Amygdala (tissue), 56 donors: ENCODE measurements at places on chromosomes 13 and 19.

GRCh38 chr13:43388282-43389034 lies 365.1 kb downstream of the DNAJC15 start:
- DNase-seq: no peak

GRCh38 chr19:51020988-51021651 lies 1.6 kb upstream of the KLK10 start:
- no peak for DNase-seq

GRCh38 chr13:110125613-110126272 lies 181.2 kb downstream of the COL4A1 start:
- no peak for DNase-seq

- DNase-seq: no peak
Observed at GRCh38 chr13:51707461-51707860, 96.5 kb downstream of the DHRS12 start.

- DNase-seq: no peak
Observed at GRCh38 chr19:28989739-28990138, 223.2 kb downstream of the UQCRFS1 start.

DNA sequence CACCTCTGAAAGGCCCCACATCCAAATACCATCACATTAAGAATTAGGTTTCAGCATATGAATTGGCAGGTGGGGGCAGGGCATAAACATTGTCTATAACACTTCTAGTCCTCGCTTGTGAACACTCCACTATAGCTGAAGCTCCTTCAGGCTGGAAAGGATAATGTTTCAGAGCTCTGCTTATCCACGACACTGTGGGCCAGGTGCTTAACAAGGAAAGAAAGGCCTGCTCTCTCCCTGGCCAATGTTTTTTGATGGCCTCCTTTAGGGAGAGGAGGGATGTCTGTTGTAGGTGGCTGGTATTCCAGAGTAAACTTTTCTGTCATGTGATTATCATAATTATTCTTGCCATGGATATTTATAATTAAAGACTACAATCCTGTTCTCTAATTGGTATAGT lies 86.4 kb downstream of the CCNA1 start:
- DNase-seq: no peak

DNA sequence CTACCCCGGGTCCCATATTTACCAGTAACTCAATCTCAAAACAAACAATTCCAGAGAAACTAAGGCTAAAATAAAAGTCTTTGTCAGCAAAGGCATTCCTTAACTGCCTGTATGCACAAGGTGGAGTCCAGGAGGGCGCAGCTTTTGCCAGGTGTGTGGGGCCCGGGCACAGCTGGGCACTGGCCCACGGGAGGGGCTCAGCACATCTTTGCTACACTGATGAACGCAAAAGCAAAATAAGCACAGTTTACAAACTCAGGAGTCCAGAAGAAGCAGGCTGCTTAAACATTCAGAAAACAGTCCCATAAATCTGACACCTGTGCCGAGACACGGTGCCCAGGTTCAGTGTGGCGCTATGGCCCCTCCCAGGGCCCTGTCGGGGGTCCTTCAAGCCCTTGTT lies 70.8 kb downstream of the SLC7A1 start:
- DNase-seq: no peak

DNA sequence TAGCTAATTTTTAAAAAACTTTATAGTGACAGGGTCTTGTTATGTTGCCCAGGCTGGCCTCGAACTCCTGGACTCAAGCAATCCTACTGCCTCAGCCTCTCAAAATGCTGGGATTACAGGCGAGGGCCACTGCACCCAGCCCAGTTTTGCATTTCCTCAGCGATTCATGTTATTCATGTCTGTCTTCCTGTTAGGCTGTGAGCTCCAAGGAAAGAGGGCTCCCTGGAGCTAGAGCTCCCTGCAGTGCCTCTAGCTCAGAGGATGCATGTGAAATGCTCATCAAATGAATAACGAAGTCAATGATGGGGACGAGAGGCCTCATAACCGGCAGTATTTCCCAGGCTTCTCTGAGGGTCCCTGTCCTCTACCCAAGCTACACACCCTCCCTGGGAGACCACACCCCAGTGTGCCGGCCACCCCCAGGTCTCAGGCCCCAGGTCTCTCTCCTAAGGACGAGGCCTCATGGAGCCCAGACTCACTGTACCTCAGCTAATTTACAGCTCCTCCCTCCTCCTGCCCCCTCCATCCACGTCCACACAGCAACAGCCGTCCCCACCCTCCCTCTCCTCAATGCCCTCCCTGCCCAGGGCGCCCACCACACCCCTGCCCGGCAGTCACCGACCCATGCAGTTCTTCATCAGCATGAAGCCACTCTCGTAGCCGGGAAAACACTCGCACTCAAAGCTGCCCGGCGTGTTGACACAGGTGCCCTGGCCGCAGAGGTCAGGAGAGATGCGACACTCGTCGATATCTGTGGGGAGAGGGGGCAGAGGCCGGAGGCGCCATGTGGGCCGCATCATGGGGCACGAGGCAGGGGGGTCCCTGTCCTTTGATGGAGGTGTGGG lies 28.5 kb downstream of the FBN3 start:
- no peak for DNase-seq

- DNase-seq: no peak
Observed at GRCh38 chr13:33940898-33941297, 122.9 kb downstream of the RFC3 start.

DNA sequence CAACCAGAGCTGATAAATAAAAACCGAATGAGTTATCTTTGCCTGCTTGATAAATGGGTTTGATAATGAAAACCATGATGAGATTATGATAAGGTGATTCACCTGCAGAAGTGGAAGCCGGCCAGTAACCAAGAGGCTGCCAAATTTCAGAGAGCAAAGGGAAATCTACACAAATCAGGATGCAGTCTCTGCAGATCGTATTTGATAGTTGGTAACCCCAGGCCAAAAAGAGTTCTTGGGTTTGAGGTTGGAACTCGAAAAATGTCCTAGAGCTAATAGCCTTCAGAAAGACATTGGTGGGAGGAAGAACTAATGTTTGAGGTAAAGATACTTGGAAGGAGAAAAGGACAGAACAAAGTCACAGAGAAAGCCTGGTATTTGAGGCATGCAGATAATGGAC lies 9.6 kb upstream of the LATS2 start:
- DNase-seq: no peak

- no peak for DNase-seq
Observed at GRCh38 chr13:103066079-103066780, at the start of gene SLC10A2. TSS of gene SLC10A2 (minus strand) at chr13:103066417. CDS start at chr13:103066249, 168 bp downstream.

DNA sequence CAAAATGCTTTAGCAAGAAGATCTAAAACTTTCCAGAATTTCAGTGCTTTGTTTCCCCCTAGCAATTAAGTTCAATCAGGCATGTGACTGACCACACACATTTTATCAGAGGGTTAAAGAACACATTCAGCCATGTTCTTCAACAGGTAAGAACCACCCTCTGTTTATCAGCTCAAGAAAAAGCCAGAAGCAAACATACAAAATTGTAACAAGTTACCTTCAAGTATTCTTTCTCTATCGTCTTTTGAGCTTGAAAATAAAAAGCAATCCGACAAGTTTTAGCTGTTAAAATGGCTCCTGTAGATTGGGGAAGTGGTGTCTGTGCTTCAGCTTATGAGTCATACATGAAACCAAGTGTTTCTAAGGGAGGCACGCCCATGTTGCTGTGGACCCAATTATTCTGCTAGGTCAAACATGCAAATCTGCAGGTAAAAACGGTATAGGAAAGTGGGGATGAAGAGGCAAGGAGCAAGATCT lies at the start of gene ELF1:
ELF1 (minus strand) TSS at position 306 of the 477 bp plus-strand sequence. CDS start 37,262 bp downstream, outside the sequence.
- no peak for DNase-seq

- no peak for DNase-seq
Observed at GRCh38 chr13:106541826-106542225, 6.4 kb upstream of the EFNB2 start.

DNA sequence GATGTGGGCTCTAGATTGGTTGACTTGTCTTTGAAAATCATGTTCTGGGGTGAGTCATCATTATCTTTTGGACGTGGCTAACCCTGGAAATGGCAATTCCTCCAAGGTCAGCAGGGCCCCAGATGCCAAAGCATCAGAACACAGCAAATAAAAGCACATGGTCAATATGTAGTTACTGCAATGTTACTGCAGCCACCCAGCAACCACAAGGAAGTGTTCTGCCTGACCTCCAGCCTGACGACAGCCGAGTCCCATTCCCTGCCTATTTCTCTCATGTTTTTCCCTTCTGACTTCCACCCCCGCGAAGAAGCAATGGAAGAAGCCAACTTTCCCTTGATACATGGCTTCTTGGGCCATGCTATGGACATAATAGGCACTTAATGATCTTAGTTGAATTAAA lies 577.9 kb downstream of the IRS2 start:
- DNase-seq: no peak

DNA sequence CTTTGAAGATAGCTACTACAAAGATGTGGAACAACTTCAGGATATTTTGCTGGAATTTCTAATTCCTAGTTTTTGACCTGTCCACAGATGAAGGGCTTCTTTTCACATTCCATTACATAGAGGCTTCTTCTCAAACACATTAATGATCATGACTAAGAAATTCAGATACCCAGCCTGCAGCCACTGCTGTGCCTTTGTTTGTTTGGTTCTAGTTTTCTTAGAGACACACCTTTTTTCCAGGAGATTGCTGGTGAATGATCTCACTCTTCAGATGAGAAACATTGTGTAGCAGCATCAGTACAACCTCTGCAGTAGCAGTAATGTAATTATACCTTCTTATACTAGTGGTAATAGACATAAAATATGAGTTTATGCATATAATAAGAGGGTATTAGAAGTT lies 5.0 kb downstream of the TDRD3 start:
- DNase-seq: no peak

DNA sequence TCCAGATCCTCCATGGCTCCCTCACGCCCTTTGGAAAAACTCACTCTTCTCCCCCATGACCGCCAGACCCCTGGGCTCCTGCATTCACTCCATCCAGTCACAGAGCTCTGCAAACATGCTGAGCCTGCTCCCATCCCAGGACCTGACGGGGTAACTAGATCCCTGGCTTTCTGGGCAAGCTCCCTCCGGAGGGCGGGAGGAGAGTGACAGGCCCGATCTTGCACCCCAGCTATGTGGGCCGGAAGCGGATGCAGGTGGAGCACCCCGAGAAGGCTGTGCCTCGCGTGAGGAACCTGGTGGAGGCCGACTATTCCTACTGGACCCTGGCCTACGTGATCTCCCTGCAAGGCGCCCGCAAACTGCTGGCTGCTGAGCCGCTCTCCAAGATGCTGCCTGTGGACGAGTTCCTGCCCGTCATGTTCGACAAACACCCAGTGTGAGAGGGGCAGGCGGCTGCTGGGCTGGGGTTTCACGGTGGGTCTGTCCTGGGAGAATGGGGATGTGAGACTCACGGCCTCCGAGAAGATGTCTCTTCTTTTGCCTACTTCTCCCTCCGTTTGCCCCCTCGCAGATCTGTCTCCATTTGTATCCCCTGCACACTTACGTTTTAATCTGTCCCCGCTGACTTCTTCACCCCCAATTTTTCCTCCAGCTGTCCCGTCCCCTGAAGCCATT lies 25.2 kb downstream of the COLGALT1 start:
- DNase-seq: no peak

DNA sequence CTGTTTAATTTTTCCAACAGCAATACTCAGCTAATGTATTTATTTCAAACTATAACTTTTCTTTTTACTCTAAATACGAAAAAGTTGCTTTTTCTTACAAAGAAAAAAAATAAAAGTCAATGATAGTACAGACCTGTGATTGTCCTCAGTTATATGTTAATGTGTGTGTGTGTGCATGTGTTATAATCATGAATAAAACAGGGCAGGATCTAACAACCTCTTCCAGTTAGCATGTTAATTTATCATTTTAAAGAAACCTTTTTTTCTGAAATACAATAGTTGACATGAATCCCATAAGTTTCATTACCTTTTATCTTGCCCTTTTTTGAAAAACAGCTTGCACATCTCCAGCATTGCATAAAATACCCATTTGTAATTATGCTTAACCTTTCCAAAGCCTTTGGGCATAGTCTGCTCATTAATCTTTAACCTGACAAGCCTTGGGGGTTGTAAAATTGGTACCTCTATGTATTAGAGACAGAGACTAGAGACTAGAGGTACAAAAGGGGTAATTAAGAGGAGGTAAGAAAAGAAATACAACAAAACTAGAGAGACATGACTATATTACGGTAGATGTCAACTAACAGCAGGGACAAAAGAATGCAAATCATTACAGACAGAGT lies 828.1 kb downstream of the OLFM4 start:
- DNase-seq: no peak

- DNase-seq: no peak
Observed at GRCh38 chr13:40613192-40613818, 53.1 kb downstream of the FOXO1 start.

GRCh38 chr19:39568604-39569003 lies 28.6 kb upstream of the EID2 start:
- no peak for DNase-seq

- no peak for DNase-seq
Observed at GRCh38 chr19:478976-479375, 17.3 kb upstream of the MADCAM1 start.

DNA sequence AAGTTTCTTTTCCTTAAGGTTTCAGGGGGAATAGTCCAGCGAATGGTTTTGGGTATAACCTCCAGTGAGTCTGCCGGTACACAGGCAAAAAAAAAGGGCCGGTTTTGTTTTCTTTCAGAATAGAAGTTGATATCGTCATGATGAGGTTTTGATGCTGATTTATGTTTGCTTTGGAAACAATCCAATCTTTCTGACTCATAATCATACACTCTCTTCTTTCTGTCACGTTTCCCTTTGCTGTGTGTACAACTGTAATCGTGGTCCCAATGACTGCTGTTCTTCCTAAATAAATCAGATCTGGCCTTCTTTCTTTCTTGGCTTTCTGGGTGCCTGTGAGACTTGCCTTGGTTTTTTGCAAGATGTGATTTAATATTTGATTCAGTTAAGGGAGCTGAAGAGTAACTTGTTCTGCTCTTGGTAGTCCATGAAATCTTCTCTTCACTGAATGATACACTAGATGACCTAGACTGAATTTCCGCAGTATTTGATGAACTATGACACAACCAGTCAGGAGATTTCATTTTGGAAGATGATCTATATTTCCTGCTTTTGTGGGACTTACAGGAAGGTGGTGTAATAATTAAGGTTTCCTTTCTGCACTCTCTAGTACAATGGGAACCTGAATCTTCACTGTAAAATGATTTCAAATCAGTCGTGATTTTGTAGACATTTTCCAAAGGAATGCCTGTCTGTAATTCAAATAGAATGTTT lies 34.9 kb upstream of the METTL21C start:
- DNase-seq: no peak

- no peak for DNase-seq
Observed at GRCh38 chr13:109687559-109688448, 98.6 kb downstream of the IRS2 start.

- no peak for DNase-seq
Observed at GRCh38 chr19:27694361-27695055, 1518.4 kb downstream of the UQCRFS1 start.

DNA sequence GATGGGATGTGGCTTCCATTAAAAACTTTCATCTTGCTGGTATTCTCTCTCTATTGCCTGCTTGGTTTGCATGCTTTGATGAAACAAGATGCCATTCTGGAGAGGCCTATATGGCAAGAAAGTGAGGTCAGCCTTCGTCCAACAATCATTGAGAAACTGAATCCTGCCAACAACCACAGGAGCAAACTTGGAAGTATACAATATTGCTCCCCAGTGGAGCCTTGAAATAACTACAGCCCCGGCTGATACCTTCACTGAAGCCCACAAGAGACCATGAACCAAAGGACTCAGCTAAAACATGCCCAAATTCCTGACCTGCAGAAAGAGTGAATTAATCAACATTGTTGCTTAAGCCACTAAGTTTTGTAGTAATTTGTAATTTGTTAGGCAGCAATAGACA lies 82.5 kb upstream of the FGF14 start:
- DNase-seq: no peak
